NCI-H187 (cell line): ENCODE measurements at places on chromosomes 6 and 20.
A peak's percentile ranks its signal among the peaks of the same experiment; 100 is the strongest.

DNA sequence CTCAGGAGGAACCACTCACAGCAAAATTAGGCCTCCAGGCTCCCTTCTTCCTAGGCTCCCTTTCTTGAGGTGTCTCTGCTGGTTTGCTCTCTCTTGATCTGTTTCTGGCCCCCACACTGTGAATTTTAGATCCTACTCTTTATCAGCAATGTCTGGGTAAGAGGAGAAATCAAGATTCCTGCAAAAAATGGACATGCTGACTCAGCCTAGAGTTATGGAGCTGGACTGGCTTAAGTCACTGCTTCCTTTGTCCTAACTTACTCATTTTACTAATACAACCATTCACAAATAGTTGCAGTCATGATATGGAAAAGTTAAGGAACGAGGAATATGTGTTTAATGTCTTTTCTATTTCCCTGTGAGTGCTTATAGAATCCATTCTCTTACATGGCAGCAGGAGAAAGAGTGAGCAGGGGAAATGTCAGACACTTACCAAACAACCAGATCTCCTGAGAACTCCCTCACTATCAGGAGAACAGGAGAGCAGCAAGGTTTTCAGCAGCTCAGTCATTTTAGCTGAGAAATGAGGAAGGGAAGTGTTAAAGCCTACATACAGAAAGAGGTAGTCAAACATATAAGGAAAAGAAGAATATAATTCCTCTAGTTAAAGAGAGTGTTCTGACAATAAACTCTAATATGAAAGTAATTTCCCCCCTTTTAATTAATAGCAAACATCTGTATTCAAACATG is 160.8 kb downstream of the PDE7B start:
- no peak for DNase-seq

GRCh38 chr20:43723186-43723585 is 3.6 kb downstream of the GTSF1L start:
- DNase-seq, result no peak

DNA sequence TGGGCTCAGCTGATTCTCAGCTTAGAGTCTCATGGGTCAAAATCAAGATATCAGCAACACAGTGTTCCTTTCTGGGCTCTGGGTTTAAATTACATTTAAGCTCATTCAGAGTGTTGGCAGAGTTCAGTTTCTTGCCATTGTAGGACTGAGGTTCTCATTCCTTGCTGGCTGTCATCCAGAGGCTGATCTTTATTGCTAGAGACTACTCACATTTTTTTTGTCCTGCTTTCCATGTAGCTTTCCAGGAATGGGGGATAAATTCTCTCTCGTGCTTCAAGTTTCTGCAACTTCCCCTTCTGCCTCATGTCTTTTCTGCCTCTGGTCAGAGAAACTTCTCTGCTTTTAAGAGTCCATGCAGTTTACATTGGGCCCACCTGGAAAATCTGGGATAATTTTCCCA is 86.9 kb downstream of the RFX6 start:
- DNase-seq, result no peak

DNA sequence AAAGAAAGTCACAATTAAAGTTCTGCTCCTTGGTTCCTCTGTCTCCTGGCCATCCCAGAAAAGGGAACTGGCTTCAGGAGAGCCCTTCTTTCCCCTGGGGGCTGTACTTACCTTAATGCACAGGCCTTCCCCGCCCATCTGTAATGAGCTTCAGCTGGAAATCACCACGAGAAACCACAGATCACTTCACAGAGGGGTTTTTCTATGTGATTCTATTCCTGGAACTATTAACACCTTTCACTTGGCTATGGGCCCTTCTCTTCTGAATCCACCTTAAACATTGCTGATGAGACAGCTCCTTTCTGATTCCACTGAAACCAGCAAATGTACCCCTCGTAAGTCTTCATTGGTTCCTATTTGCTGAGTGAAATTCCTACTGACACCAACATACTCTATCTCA is 80.7 kb downstream of the FOXF2 start:
- DNase-seq, result no peak

- DNase-seq, result no peak
Measured at GRCh38 chr6:106924694-106925523, 49.6 kb downstream of the CD24 start.

- DNase-seq, result peak; percentile 79
Measured at GRCh38 chr6:24721461-24722215, 2.7 kb upstream of the C6orf62 start.

GRCh38 chr6:44003345-44004061 is 123.7 kb downstream of the MRPL14 start:
- no peak for DNase-seq

- DNase-seq, result no peak
Measured at GRCh38 chr6:148987982-148988381, 241.2 kb downstream of the UST start.
